ENCODE measurements at places on chromosomes 4 and X.

DNA sequence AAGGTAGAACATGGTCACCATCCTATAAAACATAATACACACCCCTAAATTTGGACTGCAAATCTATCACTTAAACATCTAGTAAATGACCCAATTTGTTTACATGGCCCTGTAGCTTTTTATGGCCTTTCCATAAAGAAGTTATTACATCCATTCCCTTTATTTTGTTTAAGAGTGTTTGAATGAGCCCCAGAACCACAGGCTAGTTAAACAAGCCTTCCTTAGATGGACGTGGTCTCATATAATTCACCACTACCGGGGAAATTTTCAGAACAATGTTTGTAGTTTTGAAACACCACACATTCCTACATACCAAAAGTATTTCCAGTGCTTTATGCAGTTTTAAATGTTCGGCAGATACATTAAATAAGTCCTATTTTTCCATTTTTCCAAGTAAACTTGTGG lies 12.3 kb downstream of the PDGFC start:
- no peak for DNase-seq

DNA sequence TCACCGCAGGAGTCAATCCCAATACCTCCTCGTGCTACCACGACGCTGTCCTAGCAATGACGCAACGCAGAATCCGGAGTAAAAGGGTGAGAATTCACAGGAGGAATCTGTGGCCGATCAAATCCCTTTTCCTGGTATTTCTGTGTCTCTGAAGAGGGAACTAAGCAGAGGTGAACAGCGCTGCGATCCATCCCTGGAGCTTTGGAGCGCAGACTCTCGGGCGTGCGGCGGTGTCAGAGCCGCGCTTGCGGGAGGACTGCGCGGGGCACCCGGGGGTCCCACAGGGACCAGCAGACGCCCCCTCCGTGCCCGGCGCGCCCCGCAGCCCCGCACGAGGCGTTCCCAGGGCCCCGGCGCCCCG lies 17.2 kb upstream of the ZNF718 start:
- no peak for DNase-seq

- DNase-seq, result no peak
Observed at GRCh38 chr4:113086172-113086695, 36.8 kb downstream of the ANK2 start.

GRCh38 chr4:37909332-37910090 lies 18.6 kb downstream of the TBC1D1 start:
- DNase-seq, result no peak

DNA sequence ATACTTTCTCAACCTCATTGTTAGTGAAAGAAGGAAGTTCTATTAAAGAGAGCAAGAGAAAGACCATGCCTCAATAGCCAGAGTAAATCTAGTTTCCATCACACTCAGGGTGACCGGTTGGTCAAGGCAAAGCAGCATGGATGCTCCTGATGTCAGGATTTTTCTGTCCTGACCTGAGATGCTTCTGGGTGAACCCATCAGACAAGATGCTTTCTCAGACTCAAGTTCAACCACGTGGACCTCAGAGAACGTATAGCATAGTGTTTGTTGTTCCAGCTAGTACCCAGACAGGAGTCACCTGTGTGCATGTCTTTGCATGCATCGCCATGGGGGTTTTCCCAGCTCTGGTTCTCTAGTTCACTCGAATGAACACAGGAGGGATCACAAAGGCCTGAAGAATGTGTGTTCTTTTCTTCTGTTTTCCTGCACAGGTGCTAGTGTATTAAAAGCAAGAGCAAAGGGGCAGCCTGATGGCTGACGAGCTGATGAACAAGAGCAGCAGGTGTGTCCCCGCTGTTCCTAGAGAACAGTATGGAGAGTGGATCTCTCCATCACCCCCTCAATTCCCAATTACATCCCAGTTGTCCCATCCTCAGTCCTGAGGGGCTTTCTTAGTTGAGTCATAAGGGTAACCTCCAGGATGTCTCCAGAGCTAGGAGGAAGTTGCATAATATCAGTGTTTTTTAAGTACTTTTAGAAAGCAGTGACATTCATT lies 110.5 kb upstream of the ENPP6 start:
- no peak for DNase-seq

GRCh38 chrX:134868771-134869495 lies 121.9 kb upstream of the SMIM10 start:
- no peak for DNase-seq

DNA sequence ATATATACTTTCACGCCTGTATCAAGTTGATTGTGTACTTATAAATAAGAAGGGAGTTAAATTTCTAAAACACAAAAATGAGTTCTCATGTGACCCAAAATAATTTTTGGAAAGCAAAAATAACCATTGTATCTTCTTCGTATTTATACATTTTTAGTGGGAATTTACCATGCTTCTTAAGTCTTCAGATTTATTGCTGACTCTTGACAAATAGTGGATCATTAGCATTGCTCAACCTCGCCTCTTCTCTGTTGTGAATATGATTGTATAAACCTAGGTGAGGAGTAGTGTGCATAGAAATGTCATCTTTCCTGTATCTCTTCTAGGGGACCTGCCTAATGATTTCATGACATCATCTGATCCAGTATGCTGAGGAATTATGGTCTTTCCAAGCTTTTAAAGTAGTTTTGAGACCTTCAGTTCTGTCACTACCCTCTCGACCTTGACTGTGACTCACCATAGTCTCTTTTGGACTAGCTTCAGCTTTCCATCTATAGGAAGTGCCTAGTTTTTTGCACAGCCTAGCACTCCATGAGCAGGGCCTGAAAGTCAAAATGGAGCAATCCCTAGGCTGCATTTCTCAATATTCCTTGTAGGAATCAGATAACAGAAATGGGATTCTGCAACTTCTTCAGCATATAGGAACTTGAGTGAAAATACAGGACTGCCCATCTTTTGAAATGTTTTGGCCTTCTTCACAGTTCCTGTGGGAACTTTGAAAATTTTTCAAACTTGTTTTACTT lies 157.6 kb downstream of the ARX start:
- no peak for DNase-seq

- no peak for DNase-seq
Observed at GRCh38 chr4:25448379-25449109, 71.5 kb downstream of the ANAPC4 start.

DNA sequence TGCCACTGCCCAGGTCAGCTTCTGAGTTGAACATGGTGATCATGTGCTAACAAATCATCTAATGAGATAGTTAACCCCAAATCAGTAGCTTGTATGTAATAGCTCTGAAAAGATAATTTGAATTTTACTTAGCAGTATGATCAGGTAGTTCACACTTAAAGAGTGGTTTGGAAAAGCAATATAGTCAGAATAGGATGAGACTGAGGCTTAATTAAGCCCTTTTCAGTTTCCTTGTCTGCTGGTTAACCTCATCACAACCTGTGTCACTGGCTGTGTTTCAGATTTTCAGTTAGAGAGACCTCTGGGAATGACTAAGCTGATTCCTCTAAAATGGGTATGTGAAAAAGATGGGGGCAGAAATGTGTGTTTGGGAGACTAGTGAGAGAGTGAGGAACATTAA lies 38.1 kb downstream of the GPR174 start:
- DNase-seq, result no peak

DNA sequence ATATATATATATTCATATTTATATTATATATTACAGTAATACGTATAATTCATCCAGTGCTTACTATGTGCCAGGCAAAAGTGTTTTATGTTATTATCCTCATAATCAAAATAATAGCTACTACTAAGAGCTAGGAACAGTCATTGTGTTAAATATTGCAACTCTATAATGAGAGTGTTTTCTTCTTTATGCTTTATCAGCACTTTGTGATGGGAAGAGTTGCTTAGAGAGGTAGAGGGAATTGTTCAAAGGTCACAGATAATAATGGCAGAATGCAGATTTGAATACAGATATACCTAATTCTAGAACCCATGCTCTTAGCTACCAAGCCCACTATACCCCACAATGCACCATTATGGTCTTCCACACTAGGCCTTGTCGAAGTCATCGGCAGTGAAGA lies 318.8 kb upstream of the PPARGC1A start:
- no peak for DNase-seq

GRCh38 chr4:1493540-1494287 lies 87.5 kb upstream of the NKX1-1 start:
- DNase-seq, result no peak

DNA sequence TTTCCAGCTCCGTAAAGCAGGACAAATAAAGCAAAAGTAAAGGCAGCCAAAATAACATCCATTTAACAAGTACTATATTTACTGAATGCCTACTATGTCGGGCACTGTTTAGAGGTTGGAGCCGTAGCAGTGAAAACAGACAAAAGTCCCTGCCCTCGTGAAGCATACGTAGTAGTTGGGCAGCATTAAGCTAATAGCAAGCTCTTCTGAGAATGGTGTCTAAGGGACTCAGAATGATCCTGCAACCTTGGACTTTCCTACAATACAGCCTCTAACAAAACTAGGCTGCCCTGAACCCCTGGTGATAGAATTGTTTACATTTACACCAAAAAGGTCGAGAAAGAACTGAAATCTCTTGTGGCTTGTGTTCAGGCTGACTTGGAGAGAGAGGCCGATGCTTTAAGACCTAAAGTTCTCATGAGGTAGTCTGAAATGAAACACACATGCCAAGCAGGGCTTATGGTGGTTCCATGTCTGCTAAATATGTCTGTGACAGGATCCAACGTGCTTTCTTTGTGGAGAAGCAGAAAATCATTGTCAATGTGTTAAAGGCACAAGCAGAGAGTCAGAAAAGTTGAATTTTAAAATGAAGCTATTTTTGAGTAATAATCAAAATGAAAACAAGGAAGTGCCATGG lies 898 bp upstream of the PDGFC start:
- DNase-seq, result no peak

DNA sequence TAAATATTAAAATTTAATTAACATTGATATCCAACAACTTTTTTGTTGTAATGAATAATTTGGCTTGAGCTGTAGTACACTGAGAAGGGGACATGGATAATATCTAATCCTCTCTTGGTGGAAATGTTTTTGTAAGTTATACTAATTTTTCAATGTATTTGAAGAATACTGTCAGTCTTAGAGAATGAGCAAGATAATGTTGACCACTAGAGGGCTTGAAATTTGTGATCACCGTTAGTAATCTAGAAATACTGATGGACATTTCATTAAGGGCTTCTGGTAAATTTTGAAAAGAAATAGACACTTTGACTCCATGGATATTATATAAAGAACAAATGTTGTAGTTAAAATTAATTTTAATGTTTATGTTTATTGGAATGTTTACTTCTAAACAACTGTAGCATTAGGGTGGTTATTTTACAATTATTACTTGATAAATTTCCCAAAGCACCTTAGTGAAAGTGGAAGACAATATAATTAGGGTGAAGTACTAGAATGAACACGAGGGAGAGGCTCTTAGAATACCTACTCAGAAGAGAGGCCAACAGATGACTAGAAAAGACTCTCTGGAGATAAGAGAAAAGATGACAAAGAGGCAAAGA lies 20.0 kb upstream of the CAMK2D start:
- peak; percentile 33 for DNase-seq

GRCh38 chr4:53905941-53906377 lies 158.4 kb downstream of the CHIC2 start:
- DNase-seq, result peak; percentile 68

DNA sequence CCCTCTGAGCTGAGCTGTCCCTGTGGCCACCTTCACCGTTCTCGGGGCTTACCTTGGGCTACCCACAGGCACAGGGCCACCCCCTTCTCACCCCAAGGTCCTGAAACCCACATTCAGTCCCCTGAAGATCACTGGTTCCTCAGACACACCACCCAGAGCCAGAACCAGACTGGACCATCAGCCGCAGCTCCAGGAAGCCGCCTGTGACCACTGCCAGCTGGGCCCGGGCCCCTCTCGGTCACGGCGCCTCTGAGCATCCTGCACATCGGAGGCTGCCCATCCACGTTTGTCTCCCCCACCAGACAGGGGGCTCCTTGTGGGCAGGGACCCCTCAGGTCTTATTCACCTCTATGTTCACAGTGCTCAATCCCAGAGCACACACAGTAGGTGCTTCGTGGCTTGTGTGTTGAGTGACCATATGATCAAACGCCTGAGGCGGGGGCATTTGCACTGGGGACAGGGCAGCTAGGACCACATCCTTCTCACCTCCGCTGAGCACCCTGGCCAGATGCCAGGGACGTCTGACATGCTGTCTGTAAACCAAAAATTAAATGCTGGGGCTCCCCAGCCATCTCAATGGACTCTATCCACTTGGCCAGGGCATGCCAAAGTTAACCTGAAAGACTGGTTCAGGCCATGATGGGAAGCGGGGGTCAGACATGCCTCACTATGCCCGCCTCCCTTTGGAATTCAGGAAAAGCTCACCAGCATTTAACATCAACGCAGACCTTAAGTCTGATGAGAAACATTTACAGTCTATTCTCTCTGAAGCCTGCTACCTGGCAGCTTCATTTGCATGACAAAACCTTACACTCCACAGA lies 109.4 kb upstream of the AFAP1 start:
- DNase-seq, result no peak

- no peak for DNase-seq
Observed at GRCh38 chr4:101693842-101694398, 96.6 kb upstream of the BANK1 start.

- peak; percentile 88 for DNase-seq
Observed at GRCh38 chr4:153142700-153143438, 61.4 kb upstream of the TRIM2 start.

DNA sequence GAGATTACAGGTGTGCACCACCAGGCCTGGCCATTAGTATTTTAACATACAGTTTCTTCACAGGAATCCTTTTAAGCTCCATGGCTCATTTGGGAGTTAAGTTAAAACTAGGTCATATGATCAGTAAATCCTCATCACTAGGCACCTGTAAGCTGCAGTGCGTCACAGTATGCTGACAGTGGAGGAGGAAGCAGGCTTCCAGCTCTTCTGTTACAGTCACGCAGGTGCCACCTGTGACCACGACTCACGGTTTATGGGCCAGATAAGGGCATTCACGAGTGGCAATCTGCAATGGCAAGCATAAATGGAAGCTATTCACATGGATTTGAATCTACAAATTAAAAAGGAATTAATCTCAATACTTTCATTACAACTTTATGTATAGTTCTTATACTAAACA lies 129.4 kb upstream of the BCOR start:
- DNase-seq, result no peak

GRCh38 chr4:31080887-31081286 lies 360.7 kb downstream of the PCDH7 start:
- no peak for DNase-seq

DNA sequence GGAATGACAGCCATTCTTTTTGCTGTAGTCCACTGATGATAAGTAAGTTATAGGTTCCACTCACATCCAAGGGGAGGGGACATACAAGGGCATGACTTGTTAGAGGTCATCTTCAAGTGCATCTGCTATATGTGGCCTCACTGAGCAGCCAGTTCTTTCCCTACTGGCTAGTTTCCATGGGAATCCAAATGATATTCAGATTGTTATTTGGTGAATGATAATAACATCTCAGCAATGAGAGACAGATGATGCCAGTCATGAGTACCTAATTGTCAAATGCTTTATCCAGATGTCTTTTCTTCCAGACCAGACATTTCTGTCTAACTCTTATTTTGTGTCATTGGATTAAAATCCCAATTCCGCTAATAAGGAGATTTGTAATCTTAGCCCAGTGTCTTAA lies 460.4 kb upstream of the BOD1L1 start:
- DNase-seq, result no peak

- DNase-seq, result peak; percentile 44
Observed at GRCh38 chrX:68462653-68463052, 29.4 kb upstream of the OPHN1 start.

Data from globus pallidus (tissue), 1 donor.